C1 segment of cervical spinal cord (tissue), 14 donors: ENCODE measurements at places on chromosomes 5 and 9.

DNA sequence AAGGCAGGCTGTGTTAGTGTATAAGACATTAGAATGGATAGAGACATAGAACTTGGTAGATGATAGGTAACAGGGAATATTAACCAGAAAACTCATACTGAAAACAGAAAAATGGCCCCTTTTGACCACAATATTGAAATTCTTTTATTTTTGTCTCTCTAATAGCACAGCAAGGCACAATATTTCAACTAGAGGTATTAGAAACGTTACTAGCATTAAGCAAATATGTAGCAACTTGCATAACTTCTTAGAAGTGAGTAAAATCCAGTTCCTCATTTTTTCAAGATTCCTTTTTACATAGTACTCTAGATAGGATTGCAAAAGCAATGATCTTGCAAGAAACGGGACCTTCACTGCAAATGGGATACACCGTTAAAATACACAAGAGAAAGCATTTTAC lies 102.7 kb upstream of the VCAN start:
- DNase-seq = no peak

- no peak for DNase-seq
Observed at GRCh38 chr9:18061856-18062255, 412.1 kb upstream of the ADAMTSL1 start.

DNA sequence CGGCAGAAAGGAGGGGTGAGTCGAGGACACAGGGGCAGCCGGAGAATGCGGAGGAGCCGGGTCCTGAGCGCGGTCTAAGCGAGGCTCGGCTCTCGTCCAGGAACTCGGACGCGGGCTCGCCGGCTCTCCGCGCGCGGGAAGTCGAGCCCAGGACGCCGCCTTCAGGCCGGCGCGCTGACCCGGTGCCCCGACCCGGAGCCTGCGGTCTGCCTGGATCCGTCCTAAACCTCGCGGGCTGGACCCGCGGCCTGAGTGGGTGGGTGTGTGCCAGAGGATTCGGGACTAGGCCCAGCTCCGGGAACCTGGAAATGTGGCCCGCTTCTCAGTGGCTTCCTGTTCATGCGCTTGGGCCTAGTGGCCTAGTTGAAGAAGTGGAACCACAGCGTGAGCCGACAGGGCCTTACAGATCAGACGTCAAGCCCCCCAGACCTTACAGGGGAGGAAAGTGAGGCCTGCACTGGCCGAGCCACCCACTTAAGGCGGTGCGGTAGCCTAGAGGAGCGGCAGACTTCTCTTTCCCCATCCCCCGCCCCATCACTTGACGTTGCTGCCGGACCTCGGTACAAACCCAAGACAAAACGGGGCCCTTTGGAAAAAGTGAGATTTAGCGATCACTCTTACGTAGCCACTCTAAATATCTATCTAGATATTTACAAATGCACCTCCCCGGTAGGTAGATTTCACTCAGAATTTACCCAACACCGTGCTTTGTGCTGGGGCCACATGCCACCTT lies 1.2 kb downstream of the CDKN2B-AS1 start:
- DNase-seq = no peak

- DNase-seq = no peak
Observed at GRCh38 chr9:18666986-18667772, 193.2 kb downstream of the ADAMTSL1 start.

DNA sequence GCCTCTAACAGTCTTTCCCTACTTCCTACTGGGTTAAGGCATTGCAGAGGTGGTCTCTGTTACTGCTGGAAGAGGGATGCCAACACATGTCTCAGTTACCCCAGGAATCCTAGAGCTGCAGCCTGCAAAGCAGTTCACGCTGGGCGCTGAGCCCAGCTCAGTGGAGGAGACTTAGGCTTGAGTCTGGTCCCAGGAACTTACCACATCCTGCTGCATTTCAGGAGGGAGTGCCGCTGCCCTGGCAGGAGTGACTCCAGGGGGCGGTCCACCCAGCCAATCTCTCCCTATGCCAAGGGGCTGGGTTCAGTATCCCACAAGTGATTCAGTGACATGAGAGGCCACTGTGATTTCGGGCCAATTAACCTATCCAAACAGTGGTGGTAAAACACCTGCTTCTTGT lies 7.6 kb downstream of the TTC16 start:
- DNase-seq = no peak

GRCh38 chr5:14178671-14179211 lies 35.6 kb downstream of the TRIO start:
- no peak for DNase-seq

DNA sequence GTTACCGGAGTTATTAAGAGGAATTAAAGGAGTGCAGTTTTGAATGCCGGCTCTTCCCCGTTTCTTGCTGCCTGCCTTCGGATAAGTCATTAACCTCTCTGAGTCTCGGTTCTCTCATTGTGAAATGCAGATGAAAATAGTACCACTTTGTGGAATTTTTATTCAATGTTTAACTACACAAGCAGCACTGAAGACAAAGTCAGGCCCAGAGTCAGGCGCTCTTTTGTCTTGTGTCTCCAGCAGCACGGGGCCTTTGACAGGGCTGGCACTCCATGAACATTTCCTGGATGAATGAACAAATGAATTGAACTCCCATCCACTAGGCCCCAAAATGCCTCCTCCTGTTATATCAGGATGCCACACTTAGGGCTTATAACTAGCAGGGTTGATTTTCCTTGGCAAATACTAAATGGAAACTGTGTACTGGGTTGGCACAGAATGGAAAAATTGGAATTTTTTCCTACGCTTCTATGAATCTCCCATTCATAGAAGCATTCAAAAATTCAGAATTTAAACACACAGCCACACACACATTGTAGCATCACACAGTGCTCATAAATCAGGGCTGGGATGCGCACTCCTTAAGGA lies 332.8 kb downstream of the MLLT3 start:
- DNase-seq = no peak

GRCh38 chr9:136531904-136532798 lies 13.7 kb downstream of the NOTCH1 start:
- no peak for DNase-seq

- DNase-seq = no peak
Observed at GRCh38 chr5:1405121-1405520, 40.1 kb downstream of the SLC6A3 start.

- no peak for DNase-seq
Observed at GRCh38 chr5:160486573-160486972, 64.9 kb downstream of the PTTG1 start.

GRCh38 chr9:131657940-131658339 lies 81.9 kb downstream of the RAPGEF1 start:
- no peak for DNase-seq

DNA sequence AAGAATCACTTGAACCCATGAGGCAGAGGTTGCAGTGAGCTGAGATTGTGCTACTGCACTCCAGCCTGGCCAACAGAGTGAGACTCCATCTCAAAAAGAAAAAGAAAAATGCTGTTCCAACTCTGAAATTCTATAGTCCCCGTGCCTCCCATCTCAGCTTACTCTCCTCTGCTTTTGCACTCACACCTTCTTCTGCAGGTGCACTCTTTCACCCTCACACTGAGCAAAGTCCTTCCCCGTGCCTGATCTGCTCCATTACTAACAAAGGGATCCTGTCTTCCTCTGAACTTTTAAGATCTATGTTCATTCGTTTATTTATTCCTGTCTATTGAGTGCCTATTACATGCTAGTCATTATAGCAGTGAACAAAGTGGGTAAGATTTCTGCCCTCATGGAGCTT lies 47.8 kb downstream of the SUSD1 start:
- no peak for DNase-seq

DNA sequence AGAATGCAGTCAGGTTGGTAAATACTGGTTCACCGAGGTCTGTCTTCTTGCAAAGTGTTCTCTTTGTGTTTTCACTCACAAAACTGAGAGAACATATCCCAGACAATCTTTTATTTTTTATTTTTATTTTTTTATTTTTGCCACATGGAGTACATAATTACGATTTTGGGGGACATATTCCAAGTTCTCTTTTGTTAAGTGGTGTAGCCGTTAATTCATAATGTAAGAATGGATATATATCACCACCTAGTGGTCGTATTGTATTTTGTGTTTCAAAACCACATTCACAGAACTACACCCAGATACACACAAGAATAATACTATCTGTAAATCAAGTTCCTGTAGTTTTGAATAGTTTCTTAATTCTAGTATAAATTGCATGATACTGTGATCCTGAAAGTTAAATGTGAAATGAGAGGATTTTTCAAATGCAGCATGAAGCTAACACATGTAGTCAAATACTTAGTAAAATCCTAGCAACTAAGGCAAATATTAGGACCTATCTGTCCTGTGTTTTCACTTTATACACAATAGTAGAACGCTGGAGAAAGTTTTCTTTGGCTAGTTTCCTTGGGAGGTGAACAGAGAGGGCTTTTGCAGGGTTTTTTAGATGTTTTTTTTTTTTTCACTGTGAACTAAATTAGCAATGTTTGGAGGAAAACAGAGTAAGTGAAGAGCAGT lies 92.7 kb downstream of the VCAN start:
- DNase-seq = no peak
